Stimulated activated CD4-positive, alpha-beta T cell treated with anti-CD3 and anti-CD28 coated beads, Interleukin-4, amount 100 ng/mL, for 1 hour (primary cell): ENCODE measurements at places on chromosomes 2 and 18.

GRCh38 chr2:28047681-28048080, 157.2 kb downstream of the BABAM2 start:
- no peak for DNase-seq

- no peak for DNase-seq
Observed at GRCh38 chr2:234690569-234691213, 193.8 kb upstream of the ARL4C start.

DNA sequence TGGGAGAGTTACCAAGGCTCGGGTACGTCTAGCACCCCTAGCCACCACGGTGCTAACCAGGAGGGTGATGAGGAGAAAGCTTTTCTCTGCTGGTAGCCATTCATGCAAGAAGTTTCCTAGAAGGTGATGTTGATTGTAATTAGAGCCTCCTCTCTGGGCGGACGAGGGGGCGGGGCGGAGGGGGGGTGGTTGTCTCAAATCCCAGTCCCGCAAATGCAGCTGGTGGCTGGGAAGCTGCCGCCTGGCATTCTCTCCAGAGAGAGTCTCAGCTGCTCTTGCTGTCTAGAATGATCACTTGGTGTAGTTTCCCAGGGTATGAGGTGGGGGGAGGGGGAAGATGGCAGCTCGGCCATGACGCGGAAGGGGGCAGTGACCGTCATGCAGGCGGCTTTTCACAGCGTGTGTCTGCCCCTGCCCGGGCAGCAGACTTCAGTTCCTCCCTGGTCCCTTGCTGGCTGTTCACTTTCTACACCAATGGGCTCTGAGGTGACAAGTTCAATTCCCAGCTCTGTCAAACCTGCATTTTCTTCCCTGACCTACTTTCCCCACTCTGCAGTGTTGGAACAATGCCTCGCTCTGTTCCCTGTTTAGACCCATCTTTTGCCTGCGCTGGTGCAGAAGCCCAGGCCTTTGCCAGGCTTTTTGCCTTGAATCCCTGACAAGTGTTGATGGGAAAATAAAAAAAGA, 61.5 kb upstream of the KLF7 start:
- DNase-seq, result no peak

DNA sequence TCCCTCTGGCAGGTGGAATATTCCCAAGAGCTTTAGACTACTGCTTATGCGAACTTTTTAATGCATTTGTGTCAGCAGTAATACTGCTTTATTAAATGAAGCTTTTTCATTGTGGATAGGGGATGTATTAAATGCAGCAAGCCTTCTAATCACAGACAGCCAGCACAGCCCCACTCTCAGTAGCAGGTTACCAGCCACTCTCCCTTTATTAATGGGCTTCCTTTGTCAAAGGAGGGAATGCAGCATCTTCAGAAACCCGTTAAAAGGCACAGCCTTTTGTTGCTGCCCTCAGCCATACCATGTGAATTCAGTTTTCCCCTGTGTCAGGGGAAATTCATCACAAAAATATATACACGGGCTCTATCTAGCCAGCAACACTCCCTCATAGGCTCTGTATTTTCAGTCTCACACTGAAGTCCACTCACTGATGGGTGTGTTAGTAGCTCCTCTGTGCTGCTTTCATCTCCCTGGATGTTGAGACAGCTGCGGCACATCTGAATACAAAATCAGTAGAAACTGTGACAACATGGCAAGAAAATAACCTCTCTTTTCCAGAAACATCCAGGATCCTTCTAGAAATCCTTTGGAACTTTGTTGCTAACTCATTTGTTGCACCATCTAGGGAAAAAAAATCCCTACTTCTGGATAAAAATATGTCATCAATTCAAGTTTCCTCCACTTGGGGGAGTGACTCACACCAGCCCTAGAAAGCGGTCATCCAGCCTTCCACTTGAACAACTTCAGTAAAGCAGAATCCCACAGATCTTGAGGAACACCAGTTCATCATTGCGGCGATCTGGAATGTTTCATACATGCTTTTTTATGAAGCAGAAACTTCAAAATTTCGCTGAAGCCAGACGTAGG, 48.4 kb downstream of the LRRTM1 start:
- DNase-seq, result no peak

DNA sequence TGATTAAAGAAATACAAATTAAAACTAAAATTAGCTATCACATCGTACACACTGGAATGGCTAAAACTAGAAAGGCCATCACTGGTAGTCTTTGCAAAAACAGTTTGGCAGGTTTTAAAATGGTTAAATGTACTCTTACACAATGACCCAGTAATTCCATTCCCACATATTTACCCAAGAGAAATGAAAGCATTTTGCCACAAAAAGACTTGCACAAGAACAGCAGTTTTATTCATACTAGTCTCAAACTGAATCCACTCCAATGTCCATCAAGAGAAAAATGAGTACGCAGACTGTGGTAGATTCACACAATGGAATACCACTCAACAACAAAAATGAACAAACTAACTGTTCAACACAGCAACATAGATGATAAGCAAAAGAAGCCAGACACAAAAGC, 29.1 kb downstream of the SP140L start:
- no peak for DNase-seq
